ENCODE measurements at places on chromosomes 3 and 15.

- no peak for DNase-seq
Measured at GRCh38 chr3:12125772-12126171, 32.9 kb downstream of the TIMP4 start.

- DNase-seq, result no peak
Measured at GRCh38 chr15:64423970-64424369, 36.3 kb downstream of the TRIP4 start.

GRCh38 chr3:132405188-132405587 is 12.1 kb upstream of the DNAJC13 start:
- peak; percentile 79 for DNase-seq

DNA sequence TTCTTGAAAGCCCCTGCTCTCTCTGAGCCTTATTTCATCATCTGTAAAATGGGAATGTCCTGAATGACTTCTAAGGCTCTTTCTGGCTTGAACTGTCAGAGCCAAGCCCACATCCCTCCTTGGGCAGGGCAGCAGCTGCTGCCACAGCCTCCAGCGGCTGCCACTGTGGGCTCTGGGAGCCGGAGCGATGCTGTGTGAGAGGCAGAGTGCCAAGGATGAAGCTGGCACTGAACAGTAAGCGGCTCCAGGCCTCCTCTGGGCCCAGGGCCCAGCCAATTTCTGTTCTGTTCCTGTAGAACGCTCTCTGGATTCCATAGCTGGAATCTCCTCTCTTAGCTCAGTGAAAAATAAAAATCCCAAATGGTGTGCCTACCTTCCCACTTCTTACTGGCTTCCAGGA is 4.4 kb downstream of the CPLX3 start:
- DNase-seq, result no peak

DNA sequence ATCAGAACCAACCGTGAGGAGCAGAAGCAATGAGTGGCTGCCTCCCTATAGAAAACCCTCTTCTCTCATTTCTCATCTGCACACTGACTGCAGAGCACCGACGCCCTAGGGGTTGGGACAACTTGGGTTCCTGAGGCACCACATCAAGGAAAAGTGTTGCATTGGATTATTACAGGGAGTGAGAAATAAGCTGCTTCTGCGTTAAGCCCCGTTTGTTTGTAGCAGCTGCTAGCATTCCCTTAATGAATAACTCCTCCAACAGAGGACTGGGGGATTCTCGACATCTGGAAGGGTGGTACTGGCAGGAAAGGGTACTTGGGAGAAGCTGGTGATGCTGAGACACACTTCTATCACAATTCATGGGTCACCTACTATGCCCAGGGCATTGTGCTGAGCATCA is 25.3 kb upstream of the AGBL1 start:
- no peak for DNase-seq

- DNase-seq, result no peak
Measured at GRCh38 chr15:65371976-65372786, 5.6 kb downstream of the IGDCC3 start.

GRCh38 chr3:41304593-41304992 is 105.3 kb downstream of the CTNNB1 start:
- peak; percentile 24 for DNase-seq

DNA sequence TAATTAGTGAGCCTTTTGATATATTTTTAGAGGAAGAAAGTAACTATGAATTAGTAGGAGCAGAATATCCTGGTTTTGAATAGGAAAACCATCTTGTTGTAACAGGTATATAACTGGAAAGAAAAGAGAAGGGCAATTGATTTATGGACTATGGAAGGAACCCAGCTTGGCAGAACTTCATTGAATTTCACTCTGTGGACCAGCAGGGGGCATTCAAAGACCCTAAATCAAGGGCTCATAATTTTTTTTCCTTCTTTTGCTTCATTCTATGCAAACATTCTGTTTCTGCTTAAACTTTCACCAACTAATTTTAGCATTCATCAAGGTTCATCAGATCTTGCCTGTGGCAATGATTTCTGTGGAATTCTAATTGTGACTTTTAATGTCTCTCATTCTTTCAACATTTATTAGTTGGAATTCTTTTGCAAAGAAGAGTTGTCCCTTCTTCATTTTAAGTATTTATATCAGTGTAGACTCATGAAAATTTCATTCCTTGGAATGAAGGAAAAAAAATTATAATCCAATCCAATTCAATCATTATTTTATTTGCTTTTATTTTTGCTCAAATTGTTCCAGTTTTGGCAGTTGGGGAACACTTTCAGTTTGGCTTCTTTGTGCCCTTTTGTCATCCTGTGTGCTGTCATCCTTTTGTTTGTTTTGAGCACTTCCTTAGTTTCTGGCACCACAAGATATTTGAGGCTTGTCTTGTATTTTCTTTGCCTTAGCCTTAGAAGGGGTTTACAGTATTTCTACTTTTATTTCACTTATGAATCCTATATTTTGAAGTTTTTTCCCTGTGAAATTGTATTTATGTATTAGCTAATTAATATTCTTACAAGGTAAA is 30.4 kb downstream of the NXPE3 start:
- peak; percentile 58 for DNase-seq

DNA sequence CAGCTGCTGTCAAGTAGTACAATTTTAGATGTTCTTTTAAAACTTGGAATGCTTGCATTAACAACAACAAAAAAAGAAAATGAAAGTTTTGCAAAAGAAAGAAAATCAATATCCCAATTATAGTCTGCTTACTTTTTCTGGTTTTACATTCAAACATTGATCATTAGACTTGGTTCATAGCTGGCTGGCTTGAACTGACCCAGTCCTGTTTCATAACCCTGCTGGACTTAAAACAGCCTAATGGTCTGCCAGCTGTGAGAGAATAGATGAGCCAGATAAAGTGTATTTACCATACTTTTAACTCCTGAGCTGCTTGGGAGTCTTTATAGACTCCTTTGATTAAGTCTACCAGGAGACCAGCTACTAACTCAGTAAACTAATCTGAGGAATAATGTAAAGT is 59.2 kb downstream of the PIAS1 start:
- no peak for DNase-seq

DNA sequence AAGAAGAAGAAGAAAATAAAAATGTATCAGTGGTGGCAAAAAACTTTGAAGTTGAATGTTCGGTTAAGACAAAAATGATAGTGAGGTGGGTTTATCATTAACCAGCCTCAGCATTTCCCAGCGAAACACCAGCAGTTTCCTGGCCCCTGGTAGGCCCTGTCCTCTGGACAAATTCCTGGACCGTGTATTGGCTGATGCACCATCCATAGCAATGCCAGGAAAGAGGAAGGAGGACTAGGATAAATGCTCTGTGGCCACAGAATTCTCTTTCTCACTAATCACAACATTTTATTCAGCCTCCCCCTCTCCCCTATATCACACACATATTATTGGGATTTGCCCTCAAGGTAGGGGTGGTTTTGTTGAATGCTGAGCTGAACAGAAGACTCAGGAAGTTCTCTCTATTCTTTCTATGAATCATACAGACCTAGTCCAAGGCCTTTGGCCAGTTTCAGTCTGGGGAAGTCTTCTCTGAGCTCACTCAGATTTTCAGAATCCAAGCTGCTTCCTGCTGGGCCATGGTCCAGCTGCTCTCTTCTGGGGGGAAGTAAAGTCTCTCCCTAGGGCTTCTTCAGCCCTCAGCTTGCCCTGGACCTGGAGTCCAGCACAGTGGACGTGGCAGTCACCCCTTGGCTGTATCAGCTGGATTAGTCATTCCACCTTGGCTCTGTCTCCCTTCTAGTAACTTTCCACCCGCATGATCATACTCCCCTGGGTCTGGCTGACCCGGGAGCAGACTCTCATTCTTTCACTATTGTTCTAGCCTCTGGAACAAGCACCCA is 27.6 kb downstream of the SLC28A1 start:
- no peak for DNase-seq

GRCh38 chr3:191316876-191317603 is 12.2 kb upstream of the CCDC50 start:
- no peak for DNase-seq

- DNase-seq, result no peak
Measured at GRCh38 chr15:71330638-71331162, 215.4 kb downstream of the THSD4 start.

- DNase-seq, result no peak
Measured at GRCh38 chr3:149247929-149248691, 26.5 kb upstream of the CP start.

- peak; percentile 68 for DNase-seq
Measured at GRCh38 chr3:45554006-45554666, 40.4 kb upstream of the LIMD1 start.

GRCh38 chr3:54985856-54986255 is 58.0 kb upstream of the LRTM1 start:
- no peak for DNase-seq

DNA sequence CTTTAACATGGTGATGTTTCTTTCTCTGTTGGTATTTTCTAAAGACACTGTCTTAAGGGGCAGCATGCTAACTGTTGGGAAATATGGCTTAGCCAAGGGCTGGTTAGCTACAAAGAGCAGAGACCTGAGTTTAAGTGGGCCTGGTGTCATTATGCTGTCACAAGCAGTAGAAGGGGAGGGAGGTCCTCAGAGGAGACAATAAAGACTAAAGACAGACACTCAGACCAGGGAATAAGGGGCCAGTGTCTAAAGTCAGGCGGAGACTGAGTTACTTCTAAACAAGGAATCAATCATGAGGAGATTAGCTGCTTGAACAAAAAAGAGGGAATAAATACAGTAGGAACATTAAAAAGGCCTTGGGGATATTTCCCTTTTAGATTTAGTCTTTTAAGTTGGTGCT is 142.7 kb upstream of the DPPA4 start:
- DNase-seq, result no peak

GRCh38 chr15:66673410-66674322 is 28.4 kb upstream of the SMAD6 start:
- DNase-seq, result peak; percentile 53

DNA sequence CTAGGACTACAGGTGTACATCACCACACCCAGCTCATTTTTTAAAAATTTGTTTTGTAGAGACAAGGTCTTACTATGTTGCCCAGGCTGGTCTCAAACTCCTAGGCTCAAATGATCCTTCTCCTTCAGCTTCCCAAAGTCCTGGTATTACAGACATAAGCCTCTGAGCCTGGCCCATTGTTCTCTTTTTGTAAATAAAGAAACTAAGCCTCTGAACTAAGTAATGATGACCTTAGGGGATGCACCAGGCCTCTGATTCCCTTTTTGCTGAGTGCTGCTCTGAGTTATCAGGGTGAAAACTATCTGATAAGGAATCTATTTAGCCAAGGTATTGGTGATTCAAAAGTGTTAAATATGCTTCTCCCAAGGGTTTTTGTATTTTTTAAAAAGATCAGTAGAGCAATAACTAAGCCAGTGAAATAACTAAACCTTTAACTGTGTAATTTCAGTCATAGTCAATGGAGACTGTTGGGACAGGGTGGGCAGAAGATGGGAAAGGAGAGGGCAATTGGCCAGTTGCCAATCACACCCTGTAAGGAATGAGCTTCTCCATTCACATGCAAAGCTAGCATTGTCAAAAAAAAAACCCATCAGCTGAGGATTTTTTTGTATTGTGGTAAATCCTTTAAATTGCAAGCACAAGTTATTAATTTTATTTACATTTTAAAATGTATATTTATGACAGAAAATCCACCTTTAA is 194.8 kb upstream of the PFN2 start:
- DNase-seq, result no peak

GRCh38 chr3:45272032-45272810 is 46.1 kb upstream of the TMEM158 start:
- DNase-seq, result no peak

- peak; percentile 17 for DNase-seq
Measured at GRCh38 chr3:19348941-19349564, 200.7 kb downstream of the KCNH8 start.

DNA sequence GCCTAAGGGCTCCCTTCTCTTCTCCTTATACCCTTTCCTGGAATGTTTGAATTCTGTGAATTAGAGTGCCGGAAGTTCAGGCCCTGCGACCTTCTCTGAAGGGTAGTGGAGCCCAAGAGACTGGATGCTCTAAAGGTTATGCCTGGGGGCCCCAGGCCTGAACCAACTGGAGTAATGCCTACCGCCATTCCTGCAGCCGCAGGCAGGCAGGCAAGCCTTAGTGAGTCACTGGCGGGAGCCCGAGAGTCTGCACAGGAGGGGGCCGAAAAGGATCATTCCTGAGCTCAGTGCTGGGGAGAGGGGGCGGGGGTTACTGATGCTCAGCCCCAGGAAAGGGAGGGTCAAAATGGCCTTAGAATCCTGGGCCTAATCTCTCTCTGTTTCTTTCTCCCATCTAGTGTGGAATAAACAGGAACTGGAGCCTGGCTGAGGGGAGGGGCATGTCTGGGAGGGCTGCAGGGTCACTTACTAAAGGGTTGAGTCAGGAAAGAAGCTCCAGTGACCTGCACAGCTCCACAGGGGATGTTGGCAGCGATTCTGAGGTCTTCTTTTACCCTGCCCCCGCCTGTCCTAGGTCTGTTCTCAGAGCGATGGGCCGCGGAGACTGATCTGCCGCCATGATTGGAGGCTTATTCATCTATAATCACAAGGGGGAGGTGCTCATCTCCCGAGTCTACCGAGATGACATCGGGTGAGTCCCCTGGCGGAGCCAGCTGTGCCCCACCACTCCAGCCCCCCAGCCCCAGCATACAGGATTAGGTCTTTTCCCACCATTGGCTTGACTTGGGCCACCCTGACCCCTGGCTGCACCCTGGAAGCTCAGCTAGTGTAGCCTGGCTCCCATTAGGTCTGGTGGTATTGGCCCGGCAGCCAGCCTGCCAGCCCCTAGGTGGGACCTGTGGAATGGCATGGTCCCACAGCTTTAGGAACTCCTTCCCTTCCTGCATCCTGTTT is 2.0 kb downstream of the AP2M1 start:
- peak; percentile 85 for DNase-seq

GRCh38 chr3:53812434-53812833 is 33.8 kb downstream of the CHDH start:
- DNase-seq, result no peak

DNA sequence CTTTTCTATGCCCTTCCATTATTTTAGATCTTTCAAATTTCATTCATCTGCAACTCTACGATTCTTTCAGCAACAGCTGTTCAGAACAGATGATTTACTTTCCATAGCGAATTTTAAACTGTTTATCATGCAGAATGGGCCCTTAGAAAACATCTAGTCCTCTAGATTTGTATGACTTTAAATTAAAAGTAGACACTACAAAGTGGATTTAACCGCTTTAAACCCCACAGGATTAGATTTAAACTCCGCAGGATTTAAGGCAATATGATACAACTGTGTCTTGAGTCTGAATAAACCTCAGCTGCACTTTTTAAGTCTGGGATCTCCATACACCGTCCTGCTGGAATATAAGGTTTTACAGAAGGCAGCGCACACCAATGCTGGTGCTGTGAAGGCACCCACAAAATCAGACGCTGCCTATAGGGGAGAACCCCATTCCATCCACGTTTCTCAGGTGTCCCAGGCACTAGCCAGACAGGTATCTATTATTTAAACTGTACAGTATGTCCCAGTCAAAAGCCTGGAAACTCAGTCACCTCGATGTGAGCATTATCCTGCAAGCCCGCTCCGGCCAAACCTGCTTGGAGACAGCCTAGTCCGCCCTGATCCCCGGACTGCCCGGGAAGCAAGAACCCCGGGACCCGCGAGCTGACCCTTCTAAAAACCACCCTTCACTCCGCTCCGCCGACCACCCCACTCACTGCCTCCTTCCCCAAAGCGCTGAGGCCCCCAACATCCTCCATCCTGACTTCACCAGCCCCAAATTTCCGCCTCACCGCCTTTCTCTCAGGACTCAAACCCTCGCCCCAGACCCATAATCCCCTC is 768 bp downstream of the ANO10 start:
- DNase-seq, result no peak
